Activated naive CD4-positive, alpha-beta T cell treated with anti-CD3 and anti-CD28 coated beads for 36 hours (primary cell): ENCODE measurements at places on chromosomes 7 and 10.

DNA sequence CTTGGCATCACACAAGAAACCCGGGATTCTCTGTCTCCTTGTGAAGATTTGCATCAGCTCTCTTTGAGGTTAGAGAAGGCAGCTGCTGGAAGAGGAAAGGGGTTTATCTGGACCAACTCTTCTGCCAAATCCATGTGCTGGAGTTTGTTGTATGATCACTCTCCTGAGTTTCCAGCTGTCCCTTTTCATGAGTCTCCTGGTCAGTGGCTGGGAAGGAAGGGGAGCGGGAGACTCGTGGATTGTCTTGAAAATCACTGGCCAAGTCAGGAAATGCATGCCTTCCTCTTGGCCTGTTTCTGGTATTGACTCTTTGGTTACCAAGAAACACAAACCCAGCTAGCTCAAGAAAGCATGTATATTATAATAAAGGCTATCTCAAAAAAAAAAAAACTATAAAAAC lies 38.8 kb downstream of the TACR2 start:
- DNase-seq = no peak

GRCh38 chr7:26460351-26461085 lies 168.9 kb downstream of the SNX10 start:
- no peak for DNase-seq

- no peak for DNase-seq
These were observed 192.3 kb downstream of the IMMP2L start for GRCh38 chr7:111370002-111370401.

DNA sequence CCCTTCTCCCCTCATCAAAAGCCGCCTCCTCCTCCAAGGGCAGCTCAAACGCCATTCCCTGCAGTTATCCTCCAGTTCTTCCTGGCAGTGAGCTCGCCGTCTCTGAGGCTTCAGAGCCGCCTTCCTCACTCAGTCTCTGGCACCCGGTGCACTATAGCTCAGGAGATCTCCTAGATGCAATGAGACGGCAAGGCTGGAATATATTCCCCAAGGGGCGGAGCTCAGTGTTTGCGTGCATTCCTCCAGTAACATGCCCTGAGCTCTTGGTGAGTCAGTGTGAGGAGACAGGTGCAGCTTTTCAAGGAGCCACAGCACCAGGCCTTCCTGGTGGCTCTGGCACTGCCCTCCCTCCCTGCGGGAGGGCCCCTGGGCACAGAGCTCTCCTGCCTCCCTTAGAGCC lies 512.6 kb upstream of the FOXK1 start:
- DNase-seq = no peak

DNA sequence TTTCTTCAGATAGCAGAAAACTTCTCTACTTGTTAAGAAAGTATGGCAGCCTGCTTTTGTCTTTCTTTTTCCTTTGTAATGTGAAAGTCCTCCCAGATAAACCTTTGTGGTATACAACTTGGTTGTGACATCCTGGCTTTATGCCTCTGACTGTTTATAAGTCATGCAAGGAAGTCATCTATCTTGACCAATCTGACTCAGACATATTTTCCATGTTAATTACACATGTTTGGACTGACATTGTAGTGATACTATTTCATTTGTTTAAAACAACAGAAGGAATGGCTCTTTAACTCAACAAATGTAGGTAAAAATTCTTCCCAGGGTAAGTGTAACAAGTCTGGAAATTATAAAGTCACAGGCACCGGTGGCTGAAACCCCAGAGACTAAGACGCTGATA lies 341.6 kb upstream of the MEOX2 start:
- no peak for DNase-seq

- peak; percentile 27 for DNase-seq
These were observed 20.5 kb upstream of the CFAP46 start for GRCh38 chr10:132962623-132963429.
